ENCODE measurements at places on chromosomes 2 and 18.

- DNase-seq: no peak
Measured at GRCh38 chr2:15744820-15745219, 153.2 kb downstream of the DDX1 start.

GRCh38 chr2:104849618-104850141, 4.2 kb upstream of the POU3F3 start:
- DNase-seq: no peak

GRCh38 chr18:13640266-13640860, 86.0 kb downstream of the FAM210A start:
- no peak for DNase-seq

- DNase-seq: no peak
Measured at GRCh38 chr2:239673641-239674040, 272.8 kb upstream of the HDAC4 start.

- DNase-seq: no peak
Measured at GRCh38 chr2:230893841-230894781, 29.4 kb downstream of the ITM2C start.

GRCh38 chr2:120937686-120938044, 202.0 kb downstream of the GLI2 start:
- DNase-seq: no peak
